ENCODE measurements at places on chromosomes 12 and 14.
A peak's percentile ranks its signal among the peaks of the same experiment; 100 is the strongest.

DNA sequence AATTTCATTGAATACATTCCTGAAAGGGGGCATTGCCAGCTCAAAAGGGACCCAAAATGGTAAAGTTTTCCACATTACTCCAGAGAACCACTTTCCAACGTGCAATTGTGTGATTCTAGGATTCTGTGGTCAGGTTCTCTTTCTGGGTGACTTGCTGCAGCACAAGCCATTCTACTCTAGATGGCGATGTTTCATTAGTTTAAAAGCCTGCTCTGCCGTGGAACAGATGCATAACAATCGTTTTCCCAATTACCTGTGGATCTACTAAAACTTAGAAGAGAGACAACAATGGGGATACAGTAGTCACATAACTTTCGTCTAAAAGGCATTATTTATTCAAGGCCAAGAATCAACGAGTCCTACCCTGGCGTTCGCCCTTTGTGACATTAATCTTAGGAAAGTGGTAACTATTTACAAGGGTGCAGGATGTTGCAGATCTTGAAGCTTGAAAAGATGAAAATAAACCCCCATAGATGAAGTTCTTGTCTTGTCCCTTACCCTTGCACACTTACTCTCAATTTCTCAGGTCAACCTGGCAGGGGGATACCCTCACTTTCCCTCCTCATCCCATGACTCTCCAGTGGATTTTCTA, 400.9 kb downstream of the SNAPC1 start:
- peak; percentile 47 for DNase-seq

GRCh38 chr12:116731801-116732200, 6.1 kb downstream of the SPRING1 start:
- DNase-seq: no peak

- DNase-seq: no peak
These were observed 30.0 kb upstream of the DUSP6 start for GRCh38 chr12:89382328-89382727.

DNA sequence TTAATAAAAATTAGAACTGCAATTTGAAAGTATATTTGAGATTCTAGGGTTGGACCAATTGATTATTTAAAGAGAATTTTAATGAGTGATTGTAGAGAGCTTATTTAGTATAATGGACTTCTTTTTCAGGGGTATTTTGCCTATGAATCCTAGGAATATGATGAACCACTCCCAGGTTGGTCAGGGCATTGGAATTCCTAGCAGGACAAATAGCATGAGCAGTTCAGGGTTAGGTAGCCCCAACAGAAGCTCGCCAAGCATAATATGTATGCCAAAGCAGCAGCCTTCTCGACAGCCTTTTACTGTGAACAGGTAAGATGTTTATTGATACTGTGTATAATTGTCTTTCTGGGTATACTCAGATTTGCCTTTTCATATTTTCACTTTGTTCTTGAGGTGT, 35.9 kb upstream of the KCNMB4 start:
- DNase-seq: no peak

- no peak for DNase-seq
These were observed 7.0 kb downstream of the AMN start for GRCh38 chr14:102929241-102930137.

DNA sequence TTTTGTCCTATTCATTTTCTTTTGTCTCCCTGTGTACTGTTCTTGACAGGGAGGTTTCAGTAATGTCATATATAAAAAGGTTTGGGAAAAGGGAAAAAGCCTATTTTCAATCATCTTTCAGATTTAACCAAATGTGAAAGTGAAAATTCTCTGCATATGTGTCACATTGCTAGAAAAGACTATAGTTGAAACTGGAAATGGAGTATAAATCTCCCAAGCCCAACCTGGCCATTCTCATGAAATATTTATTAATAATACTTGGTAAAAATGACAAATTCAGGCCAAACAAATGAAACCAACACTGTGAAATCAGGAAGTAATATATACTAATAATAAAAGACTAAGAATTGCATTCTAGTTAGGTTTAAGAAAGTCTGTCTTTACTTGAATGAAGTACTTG, 1129.2 kb downstream of the SLC16A7 start:
- DNase-seq: no peak

- no peak for DNase-seq
These were observed 448.0 kb upstream of the CCDC196 start for GRCh38 chr14:66038212-66038611.

DNA sequence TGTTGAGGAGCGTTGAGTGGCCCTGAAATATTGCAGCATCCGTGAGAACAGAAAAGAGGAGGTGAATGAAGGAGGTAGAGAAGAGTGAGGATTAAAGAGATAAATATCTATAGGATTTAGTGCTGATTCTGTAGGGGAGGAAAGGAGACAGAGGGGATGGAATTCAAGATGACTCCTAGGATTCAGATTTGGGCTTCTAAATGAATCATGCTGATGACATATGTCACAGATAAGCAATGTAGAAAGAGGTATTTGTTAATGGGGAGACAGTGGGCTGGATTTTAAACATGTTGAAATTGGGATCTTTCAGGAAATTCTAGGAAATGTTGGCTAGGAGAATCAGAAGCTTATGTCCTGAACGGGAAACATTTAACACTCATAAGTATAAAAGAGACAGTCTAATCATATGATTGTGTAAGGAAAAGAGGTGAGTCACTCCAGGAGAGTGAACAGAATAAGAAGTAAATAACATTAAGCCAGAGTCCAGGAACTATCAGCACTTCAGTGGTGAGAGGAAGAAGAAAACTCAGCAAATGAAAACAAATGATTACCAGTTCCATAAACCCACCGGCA, 58.1 kb upstream of the DIO2 start:
- DNase-seq: peak; percentile 23

DNA sequence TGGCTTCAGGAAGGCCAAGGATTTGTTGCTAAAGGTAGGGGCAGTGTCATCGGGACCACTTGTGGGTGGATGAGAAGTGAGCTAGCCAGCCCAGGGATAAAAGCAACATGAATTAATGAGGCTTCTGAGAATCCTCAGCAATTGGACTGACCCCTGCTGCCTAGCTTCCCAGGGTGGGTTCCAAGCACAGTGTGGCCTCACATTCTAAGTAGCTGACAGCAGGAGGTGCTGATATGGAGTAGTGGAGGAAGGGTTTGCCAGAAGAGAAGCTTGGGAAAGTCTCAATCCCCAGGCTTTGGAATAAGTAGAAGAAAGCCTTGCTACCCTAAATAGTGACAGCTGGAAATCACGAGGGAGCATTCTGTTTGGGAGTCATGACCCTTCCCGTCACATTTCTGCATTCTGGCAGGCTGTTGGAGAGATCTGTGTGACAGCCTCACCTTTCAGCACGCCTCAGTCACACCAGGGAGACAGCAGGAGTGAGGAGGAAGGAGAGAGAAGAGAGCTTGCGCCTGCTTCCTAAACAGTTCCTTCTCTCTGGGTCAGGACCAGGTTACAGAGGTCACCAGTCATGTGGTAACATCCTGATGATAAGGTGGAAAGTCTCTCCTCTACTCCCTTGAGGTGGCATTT, 31.2 kb downstream of the DACT1 start:
- no peak for DNase-seq

DNA sequence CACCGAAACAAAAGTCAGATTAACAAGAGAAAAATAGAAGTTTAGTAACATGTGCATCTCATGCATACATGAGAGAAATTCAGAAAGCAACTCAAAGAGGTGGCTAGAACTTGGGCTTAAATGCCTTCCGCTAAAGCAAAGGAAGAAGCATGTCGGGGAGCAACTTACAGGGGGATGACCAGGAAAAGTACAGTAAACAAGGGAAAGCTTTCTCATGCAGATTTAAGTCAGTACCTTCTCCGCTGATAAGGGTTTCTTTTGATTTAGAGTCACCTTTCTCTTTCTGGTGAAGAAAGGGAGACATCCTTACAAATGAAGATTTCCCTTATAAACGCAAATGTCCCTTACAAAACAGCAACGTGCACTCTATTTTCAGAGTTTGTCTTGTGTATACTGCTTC, 6.0 kb upstream of the RNASE6 start:
- DNase-seq: no peak

- no peak for DNase-seq
These were observed 358.4 kb upstream of the SOX5 start for GRCh38 chr12:24307716-24308335.

DNA sequence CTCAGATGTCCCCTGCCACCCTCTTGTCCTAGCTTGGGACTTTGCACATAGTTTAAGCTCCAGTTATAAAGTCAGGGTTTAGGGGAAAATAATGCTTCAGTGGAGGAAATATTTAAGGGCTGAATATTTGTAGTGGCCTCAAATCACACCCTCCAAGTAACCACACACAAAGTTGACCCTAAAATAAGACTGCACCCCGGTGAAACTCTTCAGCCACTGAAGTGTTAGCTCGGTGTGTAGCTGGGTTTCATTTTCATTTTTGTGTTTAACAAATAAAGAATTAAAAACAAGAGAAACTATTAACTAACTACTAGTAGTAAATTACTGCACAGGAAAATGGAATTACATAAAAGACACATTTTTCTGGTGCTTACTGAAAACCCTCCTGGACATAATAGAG, 14.8 kb upstream of the BCL11B start:
- DNase-seq: no peak
